ENCODE measurements at places on chromosomes 5 and 9.

GRCh38 chr9:6415266-6415665 is 2.3 kb downstream of the UHRF2 start:
- no peak for DNase-seq

- DNase-seq, result no peak
Observed at GRCh38 chr9:5949103-5949699, 58.5 kb downstream of the MLANA start.

DNA sequence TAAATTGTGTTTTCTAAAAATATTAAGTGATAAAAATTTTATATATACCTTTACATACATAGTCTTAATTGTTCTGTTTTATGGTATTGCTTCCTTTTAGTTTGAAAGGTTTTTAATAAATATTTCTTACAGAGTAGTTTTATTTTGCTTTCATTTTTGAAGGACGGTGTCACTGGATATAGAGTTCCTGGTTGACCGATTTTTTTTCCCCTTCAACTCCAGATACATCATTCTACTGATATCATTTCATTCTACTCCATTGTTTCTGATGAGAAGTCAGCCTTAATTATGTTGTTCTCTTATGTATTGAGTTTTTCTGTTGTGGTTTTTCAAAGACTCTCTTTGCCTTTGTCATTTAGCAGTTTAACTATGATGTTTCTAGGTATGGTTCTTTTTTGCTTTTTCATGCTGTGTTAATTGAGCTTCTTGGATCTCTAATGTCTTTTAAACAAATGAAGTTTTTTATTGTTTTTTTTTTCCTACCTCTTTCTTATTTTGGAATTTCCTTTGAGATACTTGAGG is 30.4 kb downstream of the MTREX start:
- DNase-seq, result no peak

- no peak for DNase-seq
Observed at GRCh38 chr5:81530919-81531318, 137.0 kb upstream of the ACOT12 start.

GRCh38 chr9:95316794-95317118 is 753 bp downstream of the FANCC start:
- no peak for DNase-seq

GRCh38 chr5:58503390-58504046 is 12.3 kb downstream of the GAPT start:
- no peak for DNase-seq

DNA sequence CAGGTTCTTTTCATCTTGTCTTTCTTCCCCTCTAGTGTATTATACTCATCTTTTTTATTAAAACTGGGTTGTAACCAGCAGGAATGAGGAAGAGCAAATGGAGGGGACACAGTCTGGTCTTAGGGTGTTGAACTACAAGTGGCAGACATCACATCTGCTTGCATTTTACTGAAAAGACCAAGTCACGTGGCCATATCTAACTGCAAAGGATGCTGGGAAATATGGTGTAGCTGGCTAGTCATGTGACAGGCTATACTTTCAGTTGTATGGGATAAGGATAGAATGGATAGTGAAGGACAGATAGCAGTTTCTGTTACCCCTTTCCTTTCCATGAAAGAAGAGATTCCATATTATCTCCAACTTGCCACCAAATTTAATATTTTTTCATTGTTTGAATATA is 13.0 kb upstream of the FGD3 start:
- no peak for DNase-seq

DNA sequence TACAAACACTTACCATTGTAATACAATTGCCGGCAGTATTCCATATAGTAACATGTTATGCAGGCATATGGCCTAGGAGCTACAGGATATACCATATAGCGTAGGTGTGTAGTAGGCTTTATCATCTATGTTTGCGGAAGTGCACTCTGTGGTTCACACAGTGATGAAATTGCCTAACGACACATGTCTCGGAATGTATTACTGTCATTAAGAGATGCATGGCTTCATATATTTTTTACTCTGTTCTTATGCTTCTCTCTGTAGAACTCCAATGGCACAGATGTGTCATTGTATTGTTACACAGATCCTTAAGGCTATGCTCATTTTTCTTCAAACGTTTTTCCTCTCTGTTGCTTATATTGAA is 19.2 kb upstream of the ANKRD18A start:
- no peak for DNase-seq

- DNase-seq, result no peak
Observed at GRCh38 chr5:33367416-33367815, 73.3 kb upstream of the TARS1 start.

GRCh38 chr9:87863882-87864465 is 18.7 kb upstream of the SPATA31E1 start:
- DNase-seq, result no peak

DNA sequence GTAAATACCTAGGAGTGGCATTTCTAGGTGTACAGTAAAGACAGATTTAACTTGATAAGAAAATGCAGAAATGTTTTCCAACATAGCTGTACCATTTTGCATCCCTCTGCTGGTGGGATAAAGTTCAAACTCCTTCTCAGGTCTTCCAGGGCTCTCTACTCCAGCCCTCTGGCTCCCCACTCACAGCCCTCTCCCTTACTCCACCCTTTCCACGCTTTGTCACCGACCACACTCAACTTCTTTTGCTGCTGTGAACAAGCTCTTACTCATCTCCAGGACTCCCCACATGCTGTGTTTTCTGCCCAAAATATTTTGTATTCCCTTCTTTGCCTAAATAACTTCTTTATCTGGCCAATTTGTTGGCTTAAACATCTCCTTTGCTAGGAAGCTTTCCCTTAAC is 90.6 kb upstream of the OSMR start:
- no peak for DNase-seq

- no peak for DNase-seq
Observed at GRCh38 chr5:53558966-53559365, 1.5 kb upstream of the NDUFS4 start.

GRCh38 chr9:86821006-86821845 is 126.1 kb downstream of the GAS1 start:
- no peak for DNase-seq

DNA sequence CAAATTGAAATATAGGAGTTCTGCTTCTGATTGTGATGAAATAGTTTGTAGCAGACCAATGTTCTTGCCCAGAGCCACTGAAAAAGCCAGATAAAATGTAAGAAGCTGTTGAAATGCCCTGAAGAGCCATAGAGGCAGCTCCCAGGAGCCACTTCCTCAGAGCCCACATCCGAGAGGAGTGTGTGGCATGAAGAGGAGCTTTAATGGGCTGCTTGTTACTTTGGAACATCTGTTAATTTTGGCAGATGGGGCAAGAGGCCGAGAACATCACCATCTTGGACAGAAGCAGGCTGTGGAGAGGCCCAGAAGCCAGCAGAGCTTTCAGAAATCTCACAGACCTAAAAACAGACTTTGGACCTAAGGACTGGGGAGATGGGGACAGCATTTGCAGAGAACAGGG is 370.8 kb downstream of the GADD45G start:
- no peak for DNase-seq

DNA sequence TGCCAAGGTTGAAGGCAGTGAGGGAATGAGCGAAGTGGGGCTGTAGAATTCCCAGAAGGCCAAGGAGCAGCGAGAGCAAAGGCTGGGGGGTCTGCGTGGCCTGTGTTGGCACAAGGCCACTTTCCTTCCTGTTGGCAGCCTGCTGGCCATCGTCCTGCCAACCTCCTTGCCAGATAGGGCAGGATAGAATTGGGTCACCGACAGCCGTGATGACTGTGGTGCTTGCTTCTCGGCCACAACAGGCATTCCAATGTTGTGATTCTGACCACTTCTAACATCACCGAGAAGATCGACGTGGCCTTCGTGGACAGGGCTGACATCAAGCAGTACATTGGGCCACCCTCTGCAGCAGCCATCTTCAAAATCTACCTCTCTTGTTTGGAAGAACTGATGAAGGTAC is 18.9 kb downstream of the TRIP13 start:
- no peak for DNase-seq
